ENCODE measurements at places on chromosomes 16 and 17.

GRCh38 chr16:30527635-30528178 is 1.3 kb upstream of the ZNF768 start:
- no peak for DNase-seq

GRCh38 chr16:22183901-22184614 is 21.8 kb downstream of the SDR42E2 start:
- no peak for DNase-seq

GRCh38 chr16:78060809-78061208 is 38.5 kb downstream of the CLEC3A start:
- no peak for DNase-seq

- DNase-seq = no peak
These were observed 69.6 kb downstream of the PLXDC1 start for GRCh38 chr17:39081851-39082250.

DNA sequence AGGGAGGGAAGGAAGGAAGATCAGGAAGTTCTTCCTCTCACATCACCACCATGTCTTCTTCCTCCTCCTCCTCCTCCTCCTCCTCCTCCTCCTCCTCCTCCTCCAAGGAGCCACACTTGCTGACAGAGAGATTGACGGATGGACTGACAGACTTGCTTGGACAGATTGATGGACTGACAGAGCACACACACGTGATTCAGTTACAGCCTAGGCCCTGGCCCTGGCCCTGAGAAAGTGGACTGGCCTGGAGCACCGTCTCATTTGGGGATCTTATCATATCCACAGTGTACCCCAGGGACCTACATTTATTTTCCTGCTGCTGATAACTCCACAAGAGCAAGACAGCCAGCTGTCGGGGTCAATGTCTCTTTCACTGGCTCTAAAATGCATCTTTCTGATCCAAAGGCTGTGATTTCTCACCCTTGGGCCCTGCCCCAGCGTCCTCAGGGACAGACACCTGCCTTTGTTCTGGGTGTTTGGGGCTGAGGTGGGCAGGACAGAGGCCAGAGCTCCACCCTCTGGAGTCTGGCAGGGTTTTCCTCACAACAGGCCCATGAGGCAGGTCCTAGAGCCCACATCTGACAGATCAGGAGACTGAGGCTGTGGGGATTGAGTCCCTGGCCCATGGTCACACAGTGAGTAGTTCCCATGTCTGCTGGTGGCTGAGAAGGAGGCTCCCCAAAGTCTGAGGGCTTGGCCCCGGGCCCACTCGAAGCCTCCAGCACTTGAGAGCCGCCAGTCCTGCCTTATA is 2.3 kb upstream of the P2RX1 start:
- DNase-seq = no peak

DNA sequence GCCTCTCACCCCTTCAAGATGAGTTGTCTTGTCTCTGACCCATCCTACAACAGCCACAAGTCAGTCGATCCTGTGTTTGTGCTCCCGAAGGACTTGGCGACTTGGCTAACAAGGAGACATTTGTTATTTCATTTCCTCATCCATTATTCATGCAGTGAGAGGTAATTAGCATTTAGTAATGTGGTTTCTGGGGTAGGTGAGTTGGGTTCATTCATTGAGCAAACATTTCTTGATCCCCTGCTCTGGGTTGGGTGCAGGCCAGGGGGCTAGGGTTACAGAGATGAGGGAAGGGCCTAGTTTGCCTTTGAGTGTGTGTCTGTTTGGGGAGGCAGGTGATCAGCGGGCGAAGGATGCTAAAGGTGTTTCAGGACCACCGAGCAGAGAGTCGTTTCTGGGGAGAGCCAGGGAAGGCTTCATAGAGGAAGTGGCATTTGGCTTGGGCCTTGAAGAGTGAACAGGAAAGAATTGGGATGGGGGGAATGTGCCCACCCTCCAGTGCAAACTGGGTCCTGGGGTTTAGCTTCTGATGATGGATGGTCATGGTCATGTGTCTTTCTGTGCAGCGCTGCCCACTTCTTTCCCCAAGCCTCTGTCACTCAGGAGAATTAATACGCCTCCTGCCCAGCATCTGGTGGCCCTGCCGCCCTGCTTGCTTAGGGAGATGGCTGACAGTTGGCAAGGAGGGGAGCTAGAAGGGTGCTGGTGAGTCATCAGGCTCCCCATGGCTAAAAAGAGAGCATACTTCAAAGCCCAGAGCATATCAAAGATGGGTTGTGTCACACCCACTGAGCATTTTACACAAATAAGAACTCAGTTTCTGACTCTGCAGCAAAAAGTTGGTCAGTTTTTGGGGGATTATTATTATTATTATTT is 38.5 kb downstream of the MSI2 start:
- DNase-seq = peak; percentile 85

DNA sequence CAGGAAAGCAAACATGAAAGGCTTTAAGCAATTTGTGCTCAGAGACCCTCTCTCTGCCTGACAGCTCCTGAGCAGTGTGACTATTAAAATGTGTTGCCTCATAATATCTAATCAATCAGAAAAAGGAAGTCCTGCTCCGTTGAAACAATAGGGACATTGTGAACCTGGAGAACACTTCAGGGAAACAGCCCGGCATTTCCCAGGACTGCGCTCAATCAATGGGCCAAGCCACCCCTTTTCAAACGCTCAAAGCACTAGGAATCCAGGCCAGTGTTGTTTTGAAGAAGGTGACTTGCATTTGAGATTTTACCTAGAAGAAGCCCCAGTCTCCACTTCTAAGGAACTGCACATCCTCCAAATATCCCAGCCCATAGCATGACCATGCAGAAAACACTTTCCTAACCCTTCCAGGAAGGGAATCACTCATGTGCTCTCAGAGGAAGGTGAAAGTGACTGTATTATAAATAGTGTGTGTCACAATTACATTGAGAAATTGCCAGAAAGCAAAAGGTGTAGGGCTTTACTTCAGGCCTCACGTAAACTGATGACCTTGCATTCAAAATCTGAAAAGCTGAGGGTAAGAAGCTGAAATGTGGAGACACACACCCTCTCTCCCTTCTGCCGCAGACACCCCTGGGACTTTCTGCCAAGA is 19.4 kb downstream of the CDRT4 start:
- DNase-seq = no peak

DNA sequence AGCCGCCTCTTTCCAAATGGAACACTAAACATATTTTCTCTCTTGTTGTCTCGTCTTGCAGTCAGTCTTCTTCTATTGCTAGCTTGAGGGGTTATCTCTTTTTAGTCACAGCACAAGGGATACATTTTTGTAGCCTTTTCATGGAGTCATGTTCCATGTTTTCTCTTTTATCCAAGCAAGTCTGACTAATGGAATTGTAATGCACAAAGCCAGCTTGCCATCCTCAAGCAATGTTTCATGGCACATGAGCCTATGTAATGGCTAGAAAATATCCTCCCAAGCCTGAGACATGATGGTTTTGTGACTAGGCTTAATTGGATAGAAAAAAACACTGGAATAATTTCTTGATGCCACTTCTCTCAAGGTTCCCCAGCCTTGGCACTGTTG is 414.6 kb upstream of the GOT2 start:
- peak; percentile 63 for DNase-seq

DNA sequence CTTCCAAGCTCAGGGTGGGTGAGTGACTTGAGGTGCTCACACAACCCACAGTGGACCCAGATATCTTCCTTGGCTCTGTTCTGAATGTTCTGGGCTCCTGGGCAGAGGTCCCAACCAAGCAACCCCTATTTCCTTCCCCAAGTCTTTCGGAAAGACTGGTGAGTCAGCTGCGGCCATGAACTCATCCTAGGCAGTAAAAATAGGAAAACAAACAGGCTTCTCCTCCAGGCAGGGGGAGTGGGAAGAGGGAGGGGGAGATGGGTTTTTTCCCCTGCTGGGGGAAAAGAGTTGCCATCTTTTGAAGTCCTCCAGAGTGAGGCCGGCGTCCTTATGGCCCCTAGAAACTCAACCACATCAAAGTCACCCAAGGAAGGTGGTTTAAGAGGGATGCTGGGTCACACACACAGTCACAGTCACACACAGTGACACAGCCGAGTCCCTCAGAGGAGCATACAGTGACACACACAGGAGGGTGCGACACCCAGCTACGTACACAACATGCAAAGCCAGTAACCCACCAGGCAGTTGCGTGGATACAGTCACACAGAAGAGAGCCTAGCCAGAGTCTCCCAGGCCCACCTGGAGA is 16.0 kb upstream of the DLX4 start:
- peak; percentile 79 for DNase-seq

DNA sequence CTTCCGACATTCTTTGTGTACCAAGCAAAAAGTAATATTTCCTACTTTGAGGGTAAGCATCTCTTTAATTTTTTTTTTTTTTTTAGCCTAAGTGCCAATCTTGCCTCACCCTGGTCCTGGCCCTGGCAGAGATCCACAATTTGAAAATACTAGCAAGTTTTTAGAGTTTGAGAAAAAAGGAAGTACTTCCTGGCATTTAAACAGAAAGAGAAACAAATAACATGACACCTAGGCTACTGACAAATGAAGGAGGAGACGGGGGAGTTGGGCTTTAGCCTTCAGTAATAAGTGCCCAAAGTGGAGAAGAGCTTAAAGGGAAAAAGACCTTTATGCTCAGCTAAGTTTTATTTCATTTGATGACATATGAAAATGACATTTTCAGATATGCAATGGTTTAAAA is 92.8 kb downstream of the HS3ST3A1 start:
- DNase-seq = peak; percentile 46

- peak; percentile 28 for DNase-seq
These were observed 262.2 kb upstream of the PMFBP1 start for GRCh38 chr16:72434159-72434558.

- peak; percentile 75 for DNase-seq
These were observed 31.0 kb downstream of the CFDP1 start for GRCh38 chr16:75402159-75402820.
